Spleen (tissue), 13 donors: ENCODE measurements at places on chromosomes 1 and 21.

DNA sequence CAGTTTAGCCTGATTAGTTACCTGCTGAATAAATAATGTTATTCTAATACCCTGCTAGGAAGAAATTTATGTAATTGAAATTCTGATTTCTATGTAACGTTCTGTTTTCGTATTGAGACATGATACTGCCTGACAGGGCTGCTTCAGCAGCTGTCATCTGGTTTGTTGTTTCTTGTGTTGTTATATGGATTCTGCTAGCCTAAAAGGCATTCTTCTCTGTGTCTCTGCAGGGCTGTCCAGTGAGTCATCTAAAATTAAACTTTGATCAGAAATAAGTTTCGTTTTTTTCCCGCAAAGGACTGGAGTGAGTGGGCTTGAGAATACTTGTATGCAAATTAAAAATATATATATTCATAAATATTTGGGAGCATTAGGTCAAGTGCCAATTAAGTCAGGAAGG lies 93.0 kb downstream of the DYRK1A start:
- DNase-seq = no peak

DNA sequence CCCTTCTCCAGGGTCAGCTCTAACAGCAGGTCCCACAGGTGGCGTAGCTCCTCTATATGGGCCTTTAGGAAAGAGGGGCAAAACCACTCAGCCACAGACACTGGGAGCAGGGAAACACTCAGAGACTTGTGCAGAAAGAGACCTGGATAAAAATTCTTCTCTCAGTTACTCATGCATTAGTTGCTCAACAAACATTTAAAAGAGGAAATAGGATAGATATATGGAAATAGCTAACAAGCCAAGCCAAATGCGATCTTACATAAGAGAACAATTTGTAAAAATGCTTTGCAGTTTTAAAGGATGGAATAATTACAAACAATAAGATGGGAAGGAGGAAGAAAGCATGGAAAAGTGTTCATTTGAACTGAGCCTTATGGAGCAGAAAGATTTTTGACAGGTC lies 4.9 kb downstream of the SPTA1 start:
- no peak for DNase-seq

- no peak for DNase-seq
Observed at GRCh38 chr1:172679000-172679772, 20.3 kb downstream of the FASLG start.

DNA sequence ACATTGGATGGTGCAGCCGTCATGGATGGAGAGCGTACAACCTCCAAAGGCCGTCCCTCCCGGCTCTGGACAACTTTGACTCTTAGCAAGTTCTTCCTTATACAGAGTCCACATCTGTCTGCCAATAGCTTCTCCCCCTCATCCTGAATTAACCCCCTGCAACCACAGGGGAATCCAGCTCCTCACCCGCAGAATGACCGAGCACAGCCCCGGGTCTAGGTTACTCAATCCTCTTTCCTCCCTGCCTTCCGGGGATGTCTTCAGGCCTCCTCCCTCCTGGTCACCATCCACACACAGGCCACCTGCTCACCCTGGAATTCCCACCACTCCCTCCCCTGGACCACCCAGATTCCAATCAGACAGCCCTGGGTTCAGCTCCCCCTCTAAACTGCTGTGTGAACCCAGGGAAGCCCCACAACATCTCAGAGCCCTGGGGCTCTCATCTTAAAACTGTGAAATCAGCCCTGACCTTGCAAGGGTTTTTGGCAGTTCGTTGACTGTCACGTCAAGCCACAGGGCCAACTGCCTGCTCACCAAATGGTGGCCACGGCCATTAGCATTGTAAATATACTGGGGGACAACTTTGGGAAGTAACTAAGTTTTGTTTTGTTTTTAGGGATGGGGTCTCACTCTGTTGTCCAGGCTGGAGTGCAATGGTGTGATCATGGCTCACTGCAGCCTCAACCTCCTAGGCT lies 54.2 kb downstream of the HSPG2 start:
- no peak for DNase-seq

DNA sequence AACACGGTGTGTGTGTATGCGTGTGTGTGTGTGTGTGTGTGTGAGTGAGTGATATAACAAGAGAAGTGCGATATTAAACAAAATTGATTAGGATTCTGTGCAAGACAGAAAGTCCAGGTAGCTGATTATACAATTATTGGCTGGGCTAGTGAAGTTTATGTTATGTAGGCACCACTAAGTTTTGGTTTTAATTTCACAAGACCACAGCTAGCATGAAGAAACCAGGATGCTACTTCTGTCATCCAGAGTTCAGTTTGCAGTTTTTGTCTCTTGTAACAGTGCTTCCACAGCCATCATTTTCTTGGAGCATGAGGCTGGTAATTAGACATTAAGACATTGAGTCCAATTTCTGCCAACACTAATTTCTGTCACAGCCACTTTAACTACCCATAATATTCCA lies 1590.2 kb upstream of the B3GALT2 start:
- DNase-seq = no peak

DNA sequence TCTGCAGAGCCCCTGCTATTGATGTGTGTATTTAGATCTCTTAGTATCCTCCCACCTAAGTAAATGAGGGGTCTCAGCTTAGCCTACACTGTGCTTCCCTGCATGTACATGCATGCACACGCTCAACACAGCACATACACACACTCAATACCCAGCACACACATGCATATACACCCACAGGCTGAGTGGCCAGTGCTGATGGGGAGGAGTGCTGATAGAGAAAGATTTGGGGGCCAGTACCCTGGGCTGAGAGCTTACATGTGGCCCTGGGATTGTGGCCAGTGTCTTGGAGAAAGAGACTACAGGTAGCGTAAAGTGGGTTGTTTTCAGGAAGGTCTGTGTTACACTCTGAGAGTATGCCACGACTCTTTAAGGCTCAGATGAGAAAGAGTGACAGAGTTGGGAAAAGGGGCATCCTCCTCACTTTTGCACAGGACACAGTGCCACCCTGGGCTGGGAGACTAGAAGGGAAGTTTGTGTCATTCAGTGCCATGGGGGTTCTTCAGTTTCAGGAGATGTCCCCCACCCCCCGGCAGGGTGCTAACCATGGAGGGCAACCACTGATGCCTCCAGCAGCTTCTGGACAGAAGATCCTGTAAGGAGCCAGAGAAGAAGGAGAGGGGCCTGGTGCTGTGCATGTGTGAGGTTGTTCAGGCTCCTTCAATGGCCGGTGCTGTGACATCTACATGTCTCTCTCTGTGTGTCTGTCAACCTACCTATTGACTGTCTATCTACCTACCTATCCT lies 166.8 kb downstream of the RHOU start:
- peak; percentile 45 for DNase-seq

DNA sequence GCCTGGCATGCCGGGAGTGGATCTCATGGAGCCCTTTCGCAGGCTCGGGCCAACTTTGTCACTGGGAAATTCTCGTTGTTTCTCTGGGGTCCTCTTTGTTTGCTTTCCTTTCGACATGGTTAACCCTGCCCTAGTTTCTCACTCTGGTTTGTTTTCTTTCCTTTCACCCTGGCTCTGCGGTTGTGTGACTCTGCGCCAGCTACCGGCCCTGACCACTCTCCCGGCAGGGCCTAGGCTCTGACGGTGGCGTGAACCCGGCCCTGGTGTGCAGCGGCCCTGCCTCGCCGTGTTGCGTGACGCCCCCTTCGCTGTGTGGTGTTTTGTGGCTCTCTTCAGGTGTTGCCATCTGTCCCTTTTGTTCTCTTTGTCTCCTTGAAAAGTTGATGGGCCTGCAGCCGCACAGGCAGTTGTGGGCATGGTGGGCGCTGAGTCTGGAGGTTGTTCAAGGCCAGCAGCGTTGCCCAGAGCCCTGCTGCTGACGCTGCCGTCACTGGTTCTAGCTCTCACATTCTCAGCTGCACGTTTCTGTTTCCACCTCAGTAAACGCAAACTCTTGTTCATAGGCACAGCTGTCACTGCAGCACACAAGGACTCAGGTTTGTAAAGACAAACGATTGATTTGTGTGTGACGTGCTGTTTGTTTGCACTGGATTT lies 64.6 kb upstream of the DIP2A start:
- no peak for DNase-seq

GRCh38 chr1:104629589-104629988 lies 879.9 kb downstream of the AMY1C start:
- DNase-seq = no peak
